Activated naive CD8-positive, alpha-beta T cell treated with anti-CD3 and anti-CD28 coated beads for 36 hours (primary cell): ENCODE measurements at places on chromosomes 5 and 9. TPM values are rescaled to one million over a fixed set of nuclear protein-coding genes. Genes with fewer than 3 reads are reported as not detected.
A peak's percentile ranks its signal among the peaks of the same experiment; 100 is the strongest.

The ACTBL2 gene
- total RNA-seq = not detected

DNA sequence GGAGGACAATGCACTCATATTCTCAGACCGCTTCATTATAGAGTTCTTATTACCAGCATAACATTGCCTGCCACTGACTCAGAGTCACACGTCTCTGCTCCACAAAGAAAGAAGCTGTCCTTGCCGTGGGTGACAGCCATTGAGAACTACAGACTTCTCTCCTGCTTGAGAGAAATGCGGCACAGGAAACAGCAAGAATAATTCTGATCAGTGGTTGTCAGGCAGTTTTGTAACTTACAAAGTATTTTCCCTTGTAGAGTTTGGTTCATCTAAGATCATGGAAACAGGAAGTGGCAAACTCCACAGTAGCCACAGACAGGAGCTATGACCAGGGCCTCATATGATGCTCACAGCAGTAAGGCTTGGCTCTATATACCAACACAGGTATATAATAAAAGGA is 47.0 kb downstream of the KCNV2 start:
- peaks cover 71% of the 10 kb centered on the region for H3K36me3 ChIP-seq
- peak overlapping the region; percentile 92 for H3K27ac ChIP-seq
- no peaks in the 10 kb centered on the region for H3K27me3 ChIP-seq
- peak; percentile 34 for DNase-seq

DNA sequence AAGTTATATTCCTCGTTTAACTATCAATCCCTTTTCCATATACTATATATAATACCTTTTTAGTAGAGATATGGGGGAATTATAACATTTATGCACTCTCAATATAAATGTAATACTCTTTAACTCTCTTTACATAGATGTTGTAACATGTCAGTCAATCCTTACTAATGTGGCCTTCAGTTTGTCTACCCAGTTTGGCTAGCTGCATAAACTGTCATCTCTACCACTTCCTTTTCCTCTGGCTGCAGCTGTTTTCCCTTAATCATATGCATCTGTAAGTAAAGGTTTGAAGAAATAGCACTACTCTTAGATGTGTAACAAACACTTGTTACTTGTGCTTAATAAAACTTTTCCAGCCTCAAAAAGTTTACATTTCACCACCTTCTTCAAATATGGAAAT is 13.4 kb downstream of the ABHD17B start:
- H3K4me1 ChIP-seq = peaks cover 69% of the 10 kb centered on the region
- DNase-seq = no peak
- H3K27me3 ChIP-seq = no peaks in the 10 kb centered on the region

DNA sequence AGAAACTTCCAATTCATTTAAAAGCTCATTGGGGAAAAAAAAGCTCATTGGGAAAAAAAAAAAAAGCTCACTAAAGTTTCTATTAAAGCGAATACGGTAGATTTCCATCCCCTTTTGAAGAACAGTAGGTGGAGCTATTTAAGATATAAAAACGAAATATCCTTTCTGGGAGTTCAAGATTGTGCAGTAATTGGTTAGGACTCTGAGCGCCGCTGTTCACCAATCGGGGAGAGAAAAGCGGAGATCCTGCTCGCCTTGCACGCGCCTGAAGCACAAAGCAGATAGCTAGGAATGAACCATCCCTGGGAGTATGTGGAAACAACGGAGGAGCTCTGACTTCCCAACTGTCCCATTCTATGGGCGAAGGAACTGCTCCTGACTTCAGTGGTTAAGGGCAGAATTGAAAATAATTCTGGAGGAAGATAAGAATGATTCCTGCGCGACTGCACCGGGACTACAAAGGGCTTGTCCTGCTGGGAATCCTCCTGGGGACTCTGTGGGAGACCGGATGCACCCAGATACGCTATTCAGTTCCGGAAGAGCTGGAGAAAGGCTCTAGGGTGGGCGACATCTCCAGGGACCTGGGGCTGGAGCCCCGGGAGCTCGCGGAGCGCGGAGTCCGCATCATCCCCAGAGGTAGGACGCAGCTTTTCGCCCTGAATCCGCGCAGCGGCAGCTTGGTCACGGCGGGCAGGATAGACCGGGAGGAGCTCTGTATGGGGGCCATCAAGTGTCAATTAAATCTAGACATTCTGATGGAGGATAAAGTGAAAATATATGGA is at the start of gene PCDHGA12:
TSS of gene PCDHGA12 (plus strand) at position 176 of the 782 bp plus-strand sequence. CDS start at position 429, 253 bp downstream.
- H3K4me3 ChIP-seq = peak within 1 kb of the TSS; percentile 44
- H3K27me3 ChIP-seq = peaks cover 85% of the 10 kb centered on the region
- DNase-seq = peak; percentile 38
- peaks cover 26% of the 10 kb centered on the region for H3K36me3 ChIP-seq
- H3K27ac ChIP-seq = no peak within 1 kb of the TSS
- H3K4me1 ChIP-seq = peaks cover 6% of the 10 kb centered on the region

DNA sequence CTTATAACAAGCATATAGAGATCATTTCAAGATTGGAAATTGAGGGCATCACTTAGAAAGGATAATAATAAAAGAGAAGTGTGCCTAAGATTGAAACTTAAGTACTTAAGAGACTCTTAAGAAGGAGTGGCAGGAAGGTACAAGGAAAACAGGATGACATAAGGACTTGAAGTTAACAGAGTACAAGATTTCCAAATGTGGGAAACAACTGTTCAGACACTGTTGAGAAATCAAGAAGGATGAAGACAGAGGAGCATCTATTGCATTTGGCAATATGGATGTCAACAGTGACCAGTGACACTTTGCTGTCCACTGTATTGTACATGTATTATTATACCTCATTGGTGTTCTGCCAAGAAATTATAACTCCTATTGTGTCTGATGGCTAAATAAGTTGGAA is 157.8 kb upstream of the PTGER4 start:
- H3K27ac ChIP-seq = no peak overlapping the region
- no peaks in the 10 kb centered on the region for H3K27me3 ChIP-seq
- peaks cover 8% of the 10 kb centered on the region for H3K4me1 ChIP-seq
- H3K4me3 ChIP-seq = no peak overlapping the region
- no peak for DNase-seq
- H3K36me3 ChIP-seq = peaks cover 3% of the 10 kb centered on the region
